ENCODE measurements at places on chromosomes 2 and 18.

- no peak for DNase-seq
Measured at GRCh38 chr2:63257473-63257872, 206.8 kb downstream of the OTX1 start.

- peak; percentile 5 for DNase-seq
Measured at GRCh38 chr2:168705534-168706470, 96.6 kb upstream of the NOSTRIN start.

- DNase-seq: no peak
Measured at GRCh38 chr2:49236316-49236715, 82.0 kb upstream of the FSHR start.

DNA sequence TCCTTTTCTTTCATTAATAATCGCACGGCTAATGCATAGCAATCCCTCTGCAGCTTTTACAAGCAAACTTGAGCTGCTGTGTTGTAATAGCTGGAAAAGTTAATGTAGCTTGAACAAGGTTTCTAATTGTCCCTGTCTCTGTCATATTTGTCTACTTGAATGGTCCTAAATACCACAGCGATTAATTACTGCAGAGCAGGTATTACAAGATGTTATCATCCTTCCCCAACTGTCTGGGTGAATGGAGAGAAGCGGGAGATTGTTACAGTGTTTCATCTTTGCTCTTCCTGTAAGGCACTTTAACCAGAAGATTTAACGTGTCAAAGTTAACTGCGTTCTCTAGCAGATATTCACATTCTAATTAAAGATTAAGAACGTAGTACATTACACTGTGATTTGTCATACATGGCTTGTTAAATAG is 422.2 kb upstream of the POU3F3 start:
- DNase-seq: no peak

- DNase-seq: no peak
Measured at GRCh38 chr2:28687640-28688385, 63.8 kb upstream of the PPP1CB start.
